MM.1S (cell line): ENCODE measurements at places on chromosomes 1 and 21.

GRCh38 chr1:52365071-52365745, 797 bp downstream of the CC2D1B start:
- peak; percentile 32 for DNase-seq

DNA sequence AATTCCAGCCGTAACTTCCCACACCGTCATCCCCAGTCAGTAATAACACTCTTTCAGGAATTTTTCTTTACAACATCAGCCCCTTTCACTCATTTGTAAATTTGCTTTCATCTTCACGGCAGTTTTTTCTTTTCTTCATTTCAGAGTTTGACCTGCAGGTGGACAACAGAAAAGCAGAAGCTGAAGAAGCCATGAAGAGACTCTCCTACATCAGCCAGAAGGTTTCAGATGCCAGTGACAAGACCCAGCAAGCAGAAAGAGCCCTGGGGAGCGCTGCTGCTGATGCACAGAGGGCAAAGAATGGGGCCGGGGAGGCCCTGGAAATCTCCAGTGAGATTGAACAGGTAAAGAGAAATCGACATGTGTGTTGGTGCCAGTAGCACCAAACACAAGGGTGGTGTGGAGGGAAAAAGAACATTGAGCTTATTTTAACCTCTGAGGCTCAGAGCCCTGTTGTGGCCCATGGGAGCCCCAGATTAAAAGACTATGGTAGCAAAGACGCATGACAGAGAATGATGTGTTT, 53.2 kb downstream of the LAMC2 start:
- no peak for DNase-seq

DNA sequence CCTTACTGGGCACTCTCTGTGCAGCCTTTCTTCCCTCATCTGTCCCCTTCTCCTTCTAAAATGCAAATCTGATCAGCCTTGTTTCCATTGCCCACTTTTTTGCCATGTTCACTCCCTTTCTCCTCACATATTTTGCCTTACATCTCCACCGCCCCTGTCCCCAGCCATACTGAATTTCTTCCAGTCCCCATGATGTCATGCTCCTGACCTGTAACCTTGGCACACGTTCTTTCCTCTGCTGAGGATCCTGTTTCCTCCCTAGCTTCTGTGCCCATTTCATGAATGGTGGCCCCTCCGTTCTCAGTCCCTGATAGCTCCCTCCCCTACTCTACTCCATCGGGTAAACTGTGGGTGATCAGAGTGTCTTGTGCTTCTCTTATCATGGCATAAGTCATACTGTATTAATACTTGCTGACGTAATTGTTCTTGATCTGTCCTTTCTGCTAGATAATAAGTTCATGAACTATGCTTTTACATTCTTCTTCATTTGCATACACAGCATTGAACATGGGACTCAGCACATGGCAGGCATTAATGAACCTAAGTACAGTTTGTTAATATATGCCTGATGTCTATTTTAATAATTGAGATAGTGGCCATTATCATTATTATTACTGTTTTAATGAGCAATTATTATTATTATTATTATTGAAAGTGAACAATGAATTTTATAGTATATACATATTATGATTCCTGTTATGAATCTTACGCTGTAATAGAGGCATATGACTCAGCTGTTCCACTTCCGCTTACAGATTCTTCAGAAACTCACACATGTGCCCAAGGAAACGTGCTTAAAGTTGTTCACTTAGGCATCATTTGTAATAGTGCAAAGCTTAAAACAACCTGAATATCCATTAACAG, 28.5 kb downstream of the MAP3K21 start:
- no peak for DNase-seq

GRCh38 chr1:23168079-23168444, 594 bp downstream of the LUZP1 start:
- peak; percentile 21 for DNase-seq

- peak; percentile 53 for DNase-seq
Observed at GRCh38 chr1:176696109-176696508, 233.1 kb downstream of the PAPPA2 start.
